ENCODE measurements at places on chromosomes 2 and 18.

DNA sequence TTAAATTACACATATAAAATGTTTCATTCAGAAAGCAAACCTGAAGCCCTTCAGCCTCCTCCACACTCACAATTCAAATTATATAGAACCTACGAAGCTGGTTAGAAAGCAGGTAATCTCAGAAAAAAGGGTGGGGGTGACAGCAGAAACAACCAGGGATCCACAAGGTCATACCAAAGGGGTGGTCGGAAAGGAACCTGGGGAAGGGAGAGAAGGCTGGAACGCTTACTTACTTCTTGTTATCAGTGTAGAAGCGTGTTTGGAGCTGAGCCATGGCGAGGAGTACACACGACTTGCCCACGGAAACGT lies 316 bp downstream of the WDR12 start:
- DNase-seq = no peak

GRCh38 chr2:64522843-64523428 lies 1.2 kb upstream of the AFTPH start:
- DNase-seq = peak; percentile 26

DNA sequence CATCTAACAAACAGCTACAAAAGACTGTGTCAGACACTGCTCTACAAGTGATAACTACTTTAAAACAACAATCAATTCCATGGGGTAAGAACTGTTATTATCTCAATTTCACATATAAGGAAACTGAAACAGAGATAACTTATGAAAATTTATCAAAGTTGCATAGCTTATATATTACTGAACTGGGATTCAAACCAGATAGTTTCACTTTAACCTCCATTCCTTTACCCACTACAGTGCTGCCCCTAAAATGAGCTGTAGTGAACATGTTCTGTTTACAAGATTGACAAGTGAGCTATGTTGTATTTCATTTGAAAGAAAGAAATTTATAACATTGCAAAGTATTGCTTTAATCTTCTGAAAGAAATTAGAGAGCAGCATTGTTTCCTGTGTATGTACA lies 14.1 kb upstream of the GCG start:
- no peak for DNase-seq

- DNase-seq = no peak
Measured at GRCh38 chr2:69997015-69997830, 35.8 kb upstream of the ASPRV1 start.

DNA sequence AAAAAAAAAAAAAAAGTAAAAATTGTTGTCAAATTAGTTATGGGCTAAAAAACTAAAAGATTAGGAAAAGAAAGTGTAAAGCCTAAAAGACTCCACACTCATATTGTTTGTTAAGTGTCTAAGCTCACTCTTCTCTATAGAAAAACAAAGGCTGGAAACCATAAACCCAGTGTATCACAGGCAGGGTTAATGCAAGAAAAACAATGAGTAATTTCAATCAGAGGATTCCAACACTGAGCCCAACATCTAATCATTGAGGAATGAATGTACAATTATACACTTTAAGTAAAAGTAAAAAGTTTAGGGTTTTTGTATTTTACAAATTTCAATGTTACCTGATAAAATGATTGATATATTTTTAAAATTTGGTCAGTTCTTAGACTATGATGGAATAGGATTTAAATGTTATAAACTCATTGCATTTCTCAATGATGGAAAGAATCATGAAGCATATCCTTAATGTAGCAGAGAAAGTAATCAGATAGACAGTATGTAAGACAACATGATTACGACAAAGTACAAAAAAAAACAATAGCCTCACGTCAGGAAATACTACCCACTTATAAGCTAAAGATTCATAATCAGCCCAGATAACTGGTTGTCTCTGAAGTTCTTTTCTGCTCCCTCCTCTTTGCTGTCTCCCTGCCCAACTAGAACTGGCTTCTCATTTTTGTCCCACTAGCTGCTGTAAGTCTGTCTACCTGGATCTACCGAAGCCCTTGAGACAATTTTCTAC lies 44.5 kb upstream of the SP3 start:
- DNase-seq = no peak

Measured in stimulated activated CD8-positive, alpha-beta memory T cell treated with anti-CD3 and anti-CD28 coated beads, Interleukin-4, amount 100 ng/mL, for 4 hours (primary cell).